ENCODE measurements at places on chromosomes 1 and 21.

GRCh38 chr1:46438346-46438745 lies 44.2 kb downstream of the FAAH start:
- no peak for DNase-seq

GRCh38 chr1:24384251-24385090 lies 29.1 kb downstream of the STPG1 start:
- DNase-seq: no peak

DNA sequence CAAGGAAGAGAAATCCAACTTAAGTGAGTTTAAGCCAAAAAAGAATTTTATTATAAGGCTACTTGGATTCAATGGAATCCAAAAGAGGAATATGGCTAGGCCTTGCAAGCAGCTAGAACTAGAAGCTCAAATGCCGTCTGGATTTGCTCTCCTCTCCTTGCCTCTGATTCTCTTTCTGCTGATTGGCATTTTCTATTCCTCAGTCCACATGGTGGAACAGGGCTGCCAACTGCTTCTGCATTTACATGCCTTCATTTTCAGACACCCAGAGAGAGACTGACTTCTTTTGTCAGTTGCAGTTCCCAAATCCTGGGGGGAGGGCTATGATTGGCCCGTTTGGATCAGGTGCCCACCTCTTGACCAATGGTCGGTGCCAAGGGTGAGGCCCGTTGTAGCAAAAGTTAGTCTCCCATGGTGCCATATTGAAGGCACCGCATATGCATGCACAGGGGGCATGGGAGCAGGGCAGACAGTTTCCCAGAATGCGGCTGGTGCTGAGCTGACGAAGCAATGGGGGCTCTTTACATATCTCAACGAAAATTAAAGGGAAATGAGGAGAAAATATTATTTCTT lies 18.3 kb downstream of the ZBTB18 start:
- DNase-seq: no peak

DNA sequence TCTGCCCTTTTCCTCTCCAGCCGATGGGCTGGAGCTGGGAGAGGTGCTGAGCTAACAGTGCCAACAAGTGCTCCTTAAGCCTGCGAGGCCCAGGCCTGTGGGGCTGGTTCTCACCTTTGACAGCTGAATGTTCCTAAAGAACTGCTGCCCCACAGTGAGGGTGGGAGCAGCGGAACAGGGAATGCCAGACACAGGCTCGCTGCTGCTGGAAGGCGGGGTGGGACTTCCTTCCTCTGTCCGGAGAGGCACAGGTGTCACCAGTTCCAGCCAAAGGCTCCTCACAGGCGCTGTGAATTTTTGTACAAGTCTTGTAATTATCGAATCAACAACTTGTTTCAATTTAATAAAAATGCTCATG lies 47.1 kb downstream of the COQ8A start:
- DNase-seq: no peak

DNA sequence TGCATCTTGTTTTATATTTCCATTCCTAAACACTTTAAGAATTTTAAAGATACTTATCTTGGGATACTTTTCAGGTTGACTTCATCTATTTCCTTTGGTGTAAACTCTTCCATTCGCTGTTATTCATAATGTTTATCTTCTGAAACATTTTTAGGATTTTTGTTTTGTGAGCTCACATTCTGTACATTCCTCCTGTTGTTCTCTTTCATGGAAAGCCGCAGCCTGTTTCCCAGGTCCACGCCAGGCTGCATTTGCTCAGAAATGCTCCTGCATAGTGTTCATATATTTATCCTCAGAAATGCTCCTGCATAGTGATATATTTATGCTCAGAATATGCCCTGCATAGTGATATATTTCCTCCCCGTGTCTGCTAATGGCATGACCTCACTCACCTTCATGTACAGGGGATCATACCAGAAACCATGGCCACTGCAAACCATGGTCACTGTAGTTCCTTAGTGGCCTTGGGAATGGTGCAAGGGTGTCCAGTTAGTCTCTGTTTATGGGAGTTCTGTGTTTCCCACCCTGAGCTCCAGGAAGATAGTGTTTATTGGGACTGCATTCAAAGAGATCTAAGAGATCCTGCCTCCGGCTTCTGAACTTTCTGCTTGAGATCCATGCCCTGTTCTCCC lies 153.9 kb upstream of the GREM2 start:
- DNase-seq: no peak

GRCh38 chr1:54403808-54404261 lies 2.4 kb downstream of the SSBP3 start:
- DNase-seq: no peak

DNA sequence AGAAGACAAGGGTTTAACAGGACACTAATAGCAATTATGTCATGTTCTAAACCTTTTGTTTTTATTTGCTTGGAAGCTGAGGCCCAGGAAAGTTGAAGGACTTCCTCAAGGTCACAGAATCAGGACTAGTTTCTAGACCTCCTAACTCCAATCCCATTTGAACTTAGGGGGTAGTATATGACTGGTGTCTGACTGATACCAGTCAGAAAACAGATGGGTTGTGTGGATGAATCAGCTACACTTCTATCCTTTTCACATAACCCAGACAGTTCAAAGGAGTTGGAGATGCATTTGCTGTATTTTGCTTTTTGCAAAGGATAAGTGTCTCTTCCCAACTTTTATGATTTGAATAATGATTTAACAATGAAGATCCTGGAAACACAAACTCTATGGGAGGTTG lies 322.5 kb downstream of the HLX start:
- no peak for DNase-seq
